ENCODE measurements at places on chromosomes 2 and 18.

GRCh38 chr2:139544186-139544851 lies 764.1 kb upstream of the NXPH2 start:
- DNase-seq = no peak

DNA sequence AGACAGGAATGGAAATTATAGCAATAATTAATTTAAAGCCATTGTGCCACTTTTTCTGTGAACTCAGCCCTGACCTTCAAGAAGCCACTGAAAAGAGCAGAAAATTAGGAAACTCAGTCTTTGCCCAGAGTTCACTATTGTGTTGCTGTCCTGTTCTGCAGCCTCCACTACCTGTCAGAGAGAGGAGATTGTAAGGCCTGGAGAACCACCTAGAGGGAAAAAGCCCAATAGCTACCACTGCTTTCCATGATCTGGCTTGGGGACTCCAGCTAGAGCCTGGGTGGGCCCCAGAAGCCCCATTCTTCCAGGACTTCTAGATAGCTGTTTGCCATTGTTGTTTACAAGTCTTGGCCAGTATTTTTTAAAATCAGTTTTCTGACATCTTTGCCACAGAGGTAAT lies 176.1 kb upstream of the KLF7 start:
- DNase-seq = no peak

DNA sequence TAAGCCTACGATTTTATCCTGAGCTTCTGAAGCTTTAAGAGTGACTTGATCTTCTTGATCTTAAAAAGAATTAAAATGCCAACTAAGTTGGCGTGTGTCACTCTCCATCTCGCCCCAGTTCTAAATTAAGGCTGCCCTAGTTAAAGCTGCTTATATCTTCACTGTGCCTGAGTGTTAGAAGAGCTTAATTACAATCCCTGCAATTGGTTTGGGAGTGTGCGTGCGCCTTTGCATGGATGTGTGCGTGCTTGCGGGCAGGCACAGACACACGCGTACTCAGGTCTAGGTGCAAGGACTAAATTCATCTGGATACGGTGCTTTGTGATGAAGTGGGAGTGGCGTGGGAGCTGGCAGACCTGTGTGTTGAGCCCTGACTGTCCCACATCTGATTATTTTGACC lies 201.5 kb downstream of the FAM210A start:
- no peak for DNase-seq

GRCh38 chr2:177771191-177771590 lies 301.4 kb downstream of the PDE11A start:
- no peak for DNase-seq

GRCh38 chr2:23380562-23381065 lies 4.4 kb upstream of the KLHL29 start:
- DNase-seq = peak; percentile 42

DNA sequence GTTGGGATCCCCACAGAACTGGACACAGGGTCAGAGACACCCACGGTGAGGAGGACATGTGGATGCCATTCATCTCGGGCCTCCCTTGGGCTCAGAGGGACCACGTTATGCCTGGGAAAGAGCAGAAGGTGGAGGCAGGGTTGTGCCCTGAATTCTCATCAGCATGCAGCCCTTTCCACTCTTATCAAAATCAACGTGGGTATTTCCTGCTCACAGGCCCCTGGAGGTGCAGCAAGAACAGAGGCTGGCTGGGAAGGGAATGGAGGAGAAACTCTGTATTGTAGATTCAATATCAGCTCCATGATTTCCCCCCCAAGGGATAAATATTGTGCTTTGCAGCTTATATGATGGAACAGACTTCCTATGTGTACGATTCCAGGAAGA lies 90.9 kb downstream of the SETBP1 start:
- DNase-seq = no peak

DNA sequence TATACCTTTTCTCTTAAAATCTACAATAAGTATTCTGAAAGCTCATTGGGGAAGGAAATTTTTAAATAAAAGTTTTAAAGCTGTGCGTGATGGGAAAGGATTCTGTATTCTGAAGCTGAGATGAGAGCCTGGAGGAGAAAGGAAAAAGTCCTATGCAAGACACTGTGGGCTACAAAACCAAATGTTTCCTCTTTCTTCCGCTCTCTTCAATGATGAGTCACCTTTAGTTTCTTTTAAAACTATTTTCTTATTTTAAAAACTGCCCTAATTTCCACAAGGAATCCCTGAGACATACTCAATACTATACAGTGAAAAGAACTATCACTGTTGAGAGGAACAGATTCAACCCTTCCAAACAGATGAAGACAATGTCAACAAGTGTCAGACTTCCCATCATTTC lies 87.4 kb downstream of the INO80D start:
- DNase-seq = peak; percentile 13

- DNase-seq = no peak
These were observed 26.1 kb downstream of the MPHOSPH10 start for GRCh38 chr2:71156573-71156972.

DNA sequence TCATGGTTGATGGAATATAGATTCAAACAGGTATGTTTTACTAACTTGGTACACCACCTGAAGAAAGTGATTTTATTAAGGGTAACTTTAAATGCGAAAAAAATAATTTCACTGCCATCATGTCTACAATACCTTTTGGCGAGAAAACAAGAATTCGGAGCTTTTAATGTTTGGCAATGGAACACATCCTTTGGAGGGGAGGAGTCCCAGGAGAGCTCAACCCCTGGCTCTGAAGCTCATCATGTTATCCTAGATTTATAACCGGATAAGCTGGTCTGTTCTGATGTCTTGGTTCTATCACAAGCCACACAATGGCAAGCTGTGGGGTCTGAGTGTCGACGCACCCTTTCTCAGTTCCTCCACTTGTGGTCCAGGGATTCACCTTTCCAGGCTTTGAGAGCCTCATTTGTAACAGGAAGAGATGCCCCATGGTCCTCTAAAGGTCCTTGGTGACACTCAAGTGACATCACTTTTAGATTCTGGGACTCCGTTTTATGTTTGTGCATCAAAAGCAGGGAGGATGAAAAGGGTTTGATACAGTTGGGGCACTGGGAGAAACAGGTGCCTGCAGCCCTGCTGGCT lies 172.7 kb downstream of the BCL2 start:
- no peak for DNase-seq

GRCh38 chr2:217387776-217388387 lies 528.0 kb upstream of the TNP1 start:
- DNase-seq = peak; percentile 46

GRCh38 chr2:37632310-37632709 lies 39.1 kb downstream of the CDC42EP3 start:
- no peak for DNase-seq

- DNase-seq = no peak
These were observed 8.8 kb downstream of the HDAC4 start for GRCh38 chr2:239392072-239392357.

DNA sequence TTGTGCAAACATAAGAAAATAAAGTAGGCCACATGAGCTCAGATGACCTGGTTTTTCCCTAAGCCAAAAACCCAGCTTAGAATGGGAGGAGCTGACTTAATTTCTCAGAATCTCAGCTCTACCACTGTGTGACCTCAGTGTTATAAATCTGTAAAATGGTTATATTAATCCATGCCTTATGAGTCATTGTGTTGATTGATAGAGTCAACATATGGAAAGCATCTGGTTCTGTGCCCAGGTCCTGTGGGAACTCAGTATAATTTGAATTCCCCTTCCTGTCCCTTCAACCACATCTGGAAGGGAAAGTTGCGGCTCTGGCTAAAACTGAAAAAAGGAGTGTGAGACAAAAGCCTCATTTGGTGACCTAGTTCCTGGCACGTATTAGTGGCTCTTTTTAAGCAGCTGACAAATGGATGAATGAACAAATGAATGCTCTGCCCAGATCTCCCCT lies 25.7 kb downstream of the TMEM177 start:
- no peak for DNase-seq

GRCh38 chr2:25161055-25161781 lies 7.2 kb downstream of the POMC start:
- no peak for DNase-seq

- DNase-seq = no peak
These were observed 467.5 kb downstream of the XIRP2 start for GRCh38 chr2:167355821-167356220.

- DNase-seq = no peak
These were observed 112.1 kb downstream of the PLB1 start for GRCh38 chr2:28607730-28608499.

- DNase-seq = no peak
These were observed 287.1 kb downstream of the MTX2 start for GRCh38 chr2:176556373-176556772.

GRCh38 chr18:50751490-50751889 lies 68.3 kb downstream of the MRO start:
- DNase-seq = no peak

GRCh38 chr2:230410861-230411569 lies 5.0 kb upstream of the SP100 start:
- DNase-seq = no peak

GRCh38 chr2:78757640-78758039 lies 267.9 kb upstream of the REG3G start:
- DNase-seq = no peak

DNA sequence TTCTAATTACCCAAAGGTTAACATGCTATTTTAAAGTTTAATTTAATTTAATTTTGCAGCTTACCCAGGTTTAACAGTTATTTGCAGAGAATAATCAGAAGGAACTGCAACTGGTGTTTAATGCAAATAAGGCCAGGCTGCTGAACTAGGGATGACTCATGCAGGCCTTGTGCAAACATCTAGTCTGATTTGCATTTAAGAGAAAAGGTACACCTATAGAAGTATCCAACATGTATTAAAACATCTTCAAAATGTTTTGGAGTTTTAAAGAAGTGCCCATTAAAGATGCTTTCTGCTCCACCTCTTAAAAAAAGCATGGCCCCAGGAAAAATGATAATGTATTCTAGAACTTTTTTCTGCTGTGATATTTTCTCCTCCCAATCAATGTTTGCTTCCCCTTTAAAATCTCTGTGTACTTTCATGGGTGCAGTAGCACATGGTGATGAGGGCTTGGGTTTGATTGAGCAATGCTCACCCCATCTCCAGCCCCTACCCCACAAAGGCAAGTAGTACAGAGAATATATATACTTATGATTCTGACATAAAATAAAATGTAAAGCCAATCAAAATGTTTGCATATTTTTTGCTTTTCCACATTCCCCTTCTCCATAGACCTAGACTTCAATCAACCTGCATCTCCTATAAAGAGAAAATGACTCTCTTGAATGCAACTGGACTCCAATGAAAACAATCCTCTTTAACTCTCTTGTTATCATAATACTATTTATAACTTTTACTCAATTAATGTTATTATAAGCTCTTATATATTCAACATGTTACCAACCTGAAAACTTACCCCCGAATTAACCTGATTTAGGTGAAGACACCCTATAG lies 54.1 kb downstream of the ATP8B1 start:
- DNase-seq = peak; percentile 18

- no peak for DNase-seq
These were observed 11.0 kb downstream of the SIGLEC15 start for GRCh38 chr18:45836242-45837205.

GRCh38 chr18:74276609-74277008 lies 15.2 kb downstream of the CYB5A start:
- no peak for DNase-seq

GRCh38 chr18:68409576-68409975 lies 305.3 kb downstream of the TMX3 start:
- no peak for DNase-seq

DNA sequence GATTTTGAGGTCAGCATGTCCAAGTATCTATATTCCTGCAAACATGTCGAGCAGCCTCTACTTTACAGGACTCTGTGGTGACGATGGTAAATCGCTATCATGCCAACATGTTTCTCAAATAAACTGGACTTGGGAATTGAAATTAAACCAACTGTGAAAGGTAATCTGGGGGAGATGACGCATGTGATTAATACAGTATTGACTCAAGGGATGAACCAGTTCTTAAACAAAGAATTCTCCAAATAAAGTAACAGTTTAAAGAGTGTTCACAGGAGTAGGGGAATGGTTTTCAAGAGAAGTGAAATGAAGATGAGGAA lies 54.3 kb downstream of the THUMPD2 start:
- no peak for DNase-seq

GRCh38 chr2:236402033-236402790 lies 138.0 kb upstream of the ASB18 start:
- DNase-seq = no peak

DNA sequence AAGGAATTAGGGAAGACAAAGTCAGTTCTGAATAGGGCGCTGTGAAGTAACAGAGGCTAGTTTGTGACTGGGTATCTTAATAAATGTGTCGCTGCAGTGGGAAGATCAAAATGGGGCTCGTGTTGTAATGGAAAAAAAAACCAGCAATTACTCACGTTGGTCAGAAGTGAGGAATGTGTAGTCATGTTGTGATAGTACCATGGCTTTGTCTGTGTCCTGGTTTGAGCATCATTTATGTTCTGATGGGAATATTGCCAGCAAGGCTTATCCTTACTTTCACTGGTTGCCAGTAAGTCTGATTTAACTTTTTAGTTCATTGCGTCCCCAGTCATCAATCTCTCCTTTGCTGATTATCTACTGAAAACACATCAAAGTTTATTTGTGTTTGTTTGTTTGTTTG lies 467.6 kb downstream of the NYAP2 start:
- DNase-seq = no peak

GRCh38 chr2:224884188-224884587 lies 158.1 kb downstream of the DOCK10 start:
- DNase-seq = peak; percentile 94

DNA sequence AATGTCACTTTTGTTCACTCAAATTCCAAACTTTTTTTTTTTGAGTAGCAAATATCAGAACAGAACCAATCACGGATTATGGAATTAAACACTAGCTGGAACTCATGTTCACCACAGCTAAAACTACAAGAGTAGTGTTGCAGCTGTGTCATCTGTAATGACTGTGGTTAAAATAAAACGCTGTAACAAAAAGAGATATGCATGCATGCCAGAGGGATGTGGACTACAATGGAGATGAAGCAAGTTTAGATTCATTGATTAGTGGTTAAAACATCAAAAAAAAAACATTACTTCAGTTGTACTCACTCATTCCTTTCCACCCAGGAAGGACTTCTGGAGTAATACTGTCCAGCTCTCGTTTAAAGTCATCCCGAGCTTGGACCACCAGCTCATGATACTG lies 37.0 kb downstream of the IMMT start:
- no peak for DNase-seq

- DNase-seq = no peak
These were observed 83.3 kb downstream of the ZCCHC2 start for GRCh38 chr18:62606106-62606505.

GRCh38 chr2:29014811-29015421 lies 33.8 kb downstream of the TOGARAM2 start:
- peak; percentile 51 for DNase-seq

All from AML-193 (cell line).